ENCODE measurements at places on chromosomes 2 and 18.
A peak's percentile ranks its signal among the peaks of the same experiment; 100 is the strongest.

DNA sequence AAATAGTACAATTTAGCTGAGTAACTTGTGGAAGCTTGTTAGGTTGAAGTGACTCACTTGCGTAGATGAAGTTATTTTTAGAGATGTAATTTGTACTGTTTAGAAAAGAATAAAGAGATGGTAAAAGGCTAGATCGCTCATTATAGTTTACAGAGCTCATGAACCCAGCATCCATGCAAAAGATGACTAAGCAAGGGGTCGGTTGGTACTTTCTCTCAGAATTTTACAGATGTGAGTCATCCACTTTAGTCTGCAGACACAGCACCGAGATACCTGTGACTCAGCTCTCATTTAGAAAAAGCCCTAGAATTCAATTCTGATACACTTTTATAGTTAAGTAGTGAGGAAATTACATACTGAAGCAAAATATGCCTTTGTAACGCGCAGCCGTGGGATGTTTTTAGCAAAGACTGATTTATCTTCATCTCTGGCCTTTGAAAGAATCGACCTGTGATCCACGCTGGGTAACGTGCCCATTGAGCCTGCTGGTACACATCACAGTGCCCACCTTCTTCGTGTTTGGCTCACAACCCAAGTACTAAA, 116.5 kb upstream of the FOSL2 start:
- peak; percentile 89 for DNase-seq

- DNase-seq = no peak
These were observed 115.3 kb upstream of the NDUFV2 start for GRCh38 chr18:8987241-8987640.

DNA sequence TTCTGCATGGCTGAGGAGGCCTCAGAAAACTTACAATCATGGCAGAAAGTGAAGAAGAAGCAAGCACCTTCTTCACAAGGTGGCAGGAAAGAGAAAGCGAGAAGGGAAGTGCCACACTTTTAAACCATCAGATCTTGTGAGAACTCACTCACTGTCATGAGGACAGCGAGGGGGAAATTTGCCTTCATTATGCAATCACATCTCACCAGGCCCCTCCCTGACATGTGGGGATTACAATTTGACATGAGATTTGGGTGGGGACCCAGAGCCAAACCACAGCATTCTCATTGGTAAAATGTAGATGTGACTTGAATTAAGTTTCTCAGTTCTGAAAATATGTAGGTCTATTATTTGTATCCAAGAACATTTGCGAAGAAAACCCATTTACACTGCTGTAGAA, 854.8 kb downstream of the EPHA4 start:
- DNase-seq = no peak

DNA sequence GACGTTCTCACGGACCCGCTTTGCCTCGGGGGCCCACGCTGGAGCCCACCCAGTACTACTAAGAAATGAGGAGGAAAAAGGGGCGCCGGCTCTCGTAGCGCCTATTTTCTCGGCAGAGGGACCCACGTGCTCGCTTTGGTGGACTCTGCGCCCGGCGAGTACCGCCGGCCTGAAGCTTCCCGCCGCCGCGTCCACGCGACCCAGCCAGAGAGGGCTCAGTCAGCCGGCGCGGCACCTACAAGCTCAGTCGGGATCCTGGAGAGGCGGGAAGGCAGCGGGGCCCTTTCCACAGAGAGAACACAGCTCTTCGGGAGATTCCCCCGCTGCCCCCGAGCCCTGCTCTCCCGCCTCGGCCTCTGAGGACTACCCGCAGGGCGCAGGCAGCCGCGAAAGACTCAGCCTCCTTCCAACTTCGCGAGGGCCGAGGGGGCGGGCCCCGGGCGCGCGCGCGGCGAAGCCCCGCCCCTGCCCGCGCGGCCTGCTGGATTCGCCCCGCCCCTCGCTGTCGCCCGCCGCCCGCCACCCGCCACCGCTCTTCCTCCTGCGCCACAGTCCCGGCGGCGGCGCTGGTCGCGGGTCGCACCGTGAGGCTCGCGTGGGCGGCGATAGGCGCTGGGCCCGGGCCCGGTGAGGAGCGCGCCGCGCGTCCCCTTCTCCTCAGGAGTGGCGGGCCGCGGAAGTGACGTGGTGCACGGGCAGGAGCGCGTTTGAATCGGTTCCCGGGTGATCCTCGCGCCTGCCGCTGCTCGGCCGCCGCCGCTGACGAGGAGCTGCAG, at the start of gene SMCHD1:
TSS of gene SMCHD1 (plus strand) at position 549 of the 776 bp plus-strand sequence. CDS start 350 bp downstream, outside the sequence.
- DNase-seq = peak; percentile 89

- DNase-seq = peak; percentile 37
These were observed 32.4 kb downstream of the ABCB11 start for GRCh38 chr2:168998609-168999211.

GRCh38 chr2:85166021-85166420, 32.8 kb downstream of the TCF7L1 start:
- no peak for DNase-seq

DNA sequence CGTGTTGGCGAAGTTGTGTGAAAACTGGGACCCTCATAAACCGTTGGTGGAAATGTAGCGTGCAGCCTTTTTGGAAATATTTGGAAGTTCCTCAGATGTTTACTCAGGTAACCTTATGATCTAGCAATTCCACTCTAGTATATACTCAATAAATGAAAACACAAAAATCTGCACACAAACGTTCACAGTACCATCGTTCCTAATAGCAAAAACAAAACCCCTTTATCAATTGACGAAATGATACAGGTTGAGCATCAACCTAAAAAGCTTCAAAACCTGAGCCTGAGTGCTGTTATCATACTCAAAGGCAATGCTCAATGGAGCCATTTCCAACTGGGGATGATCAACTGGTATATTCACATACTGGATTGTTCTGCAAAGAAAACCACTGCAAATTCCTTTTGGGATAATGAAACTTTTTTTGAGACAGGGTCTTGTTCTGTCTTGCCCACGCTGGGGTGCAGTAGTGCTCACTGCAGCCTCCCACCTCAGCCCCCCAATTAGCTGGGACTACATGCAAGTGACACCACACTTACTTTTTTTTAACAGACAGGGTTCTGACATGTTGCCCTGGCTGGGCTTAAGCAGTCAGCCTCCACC, 777 bp upstream of the C18orf32 start:
- peak; percentile 13 for DNase-seq
